AG04449 (cell line): ENCODE measurements at places on chromosomes 16 and 17.

DNA sequence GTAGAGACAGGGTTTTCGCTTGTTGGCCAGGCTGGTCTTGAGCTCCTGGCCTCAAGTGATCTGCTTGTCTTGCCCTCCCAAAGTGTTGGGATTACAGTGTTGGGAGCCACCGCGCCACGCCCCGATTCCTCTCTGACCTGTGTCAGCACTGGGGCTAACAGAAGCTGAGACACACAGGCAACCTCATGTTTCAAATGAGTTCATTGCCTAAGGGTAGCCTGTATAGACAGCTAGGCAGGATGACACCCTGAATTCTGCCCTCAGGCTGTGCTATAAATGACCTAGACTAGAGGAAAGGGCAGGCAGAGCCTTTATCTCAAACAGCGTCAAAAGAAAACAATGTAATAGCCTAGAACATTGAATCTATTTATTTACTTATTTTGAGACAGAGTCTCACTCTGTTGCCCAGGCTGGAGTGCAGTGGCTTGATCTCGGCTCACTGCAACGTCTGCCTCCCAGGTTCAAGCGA lies 2.3 kb upstream of the CDK3 start:
- no peak for DNase-seq

DNA sequence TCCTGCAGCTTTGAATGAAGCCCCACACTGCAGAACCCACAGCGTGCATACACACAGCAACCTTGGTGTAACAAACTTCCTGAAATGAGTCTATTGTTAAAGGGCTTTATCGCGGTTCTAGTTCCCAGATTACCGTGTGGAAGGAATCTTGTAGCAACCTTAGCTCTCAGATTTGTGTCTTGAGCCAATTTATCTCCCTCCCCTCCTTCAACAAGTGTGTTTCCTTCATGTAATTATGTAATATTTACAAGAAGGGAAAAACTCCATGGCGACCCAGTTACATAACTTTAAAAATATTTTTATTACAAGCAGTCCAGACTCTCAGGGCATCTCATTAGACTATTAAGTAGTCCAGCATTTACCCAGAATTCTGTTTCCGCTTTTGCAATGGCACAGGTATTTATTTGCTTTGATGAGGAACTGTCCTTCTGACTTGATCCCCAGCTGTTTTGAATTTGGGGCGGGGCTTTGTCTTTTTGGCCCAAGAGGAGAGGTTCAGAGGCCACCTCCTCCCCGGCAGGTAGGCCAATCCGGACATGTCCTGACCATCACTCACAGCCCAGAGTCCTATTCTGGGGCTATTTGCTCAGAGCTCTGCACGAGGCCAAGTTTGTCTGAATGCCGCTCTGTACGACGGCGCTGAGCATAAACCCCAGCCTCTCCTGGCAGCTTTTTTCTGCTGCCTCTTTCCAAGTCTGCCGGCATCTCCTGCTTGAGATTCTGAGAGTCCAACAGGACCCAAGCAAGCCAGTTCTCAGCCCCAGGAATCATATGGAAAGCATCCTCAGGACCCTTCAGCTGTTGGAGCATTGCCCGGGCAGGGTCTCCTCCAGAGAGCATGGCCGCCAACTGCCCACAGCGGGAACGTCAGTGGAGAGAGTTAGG lies 35.6 kb downstream of the CLEC16A start:
- DNase-seq, result no peak

- DNase-seq, result no peak
These were observed 23.8 kb downstream of the MPRIP start for GRCh38 chr17:17066021-17066420.

DNA sequence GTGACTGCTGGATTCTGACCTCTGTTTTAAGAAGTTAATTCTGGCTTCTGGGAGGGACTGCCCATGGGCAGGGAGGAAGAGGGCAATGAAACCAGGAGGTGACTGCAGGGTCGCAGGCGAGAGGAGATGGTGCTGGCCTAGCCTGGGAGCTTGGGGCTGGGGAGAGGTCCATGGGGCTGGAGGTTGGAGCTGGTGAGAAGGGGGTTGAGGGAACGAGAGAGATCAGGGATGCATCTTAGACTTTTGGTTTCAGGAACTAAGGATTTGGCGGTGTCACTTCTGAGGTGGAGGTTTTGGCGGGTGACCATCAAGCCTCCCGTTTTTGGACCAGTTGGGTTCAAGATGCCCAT lies 64.6 kb downstream of the NKD1 start:
- no peak for DNase-seq

DNA sequence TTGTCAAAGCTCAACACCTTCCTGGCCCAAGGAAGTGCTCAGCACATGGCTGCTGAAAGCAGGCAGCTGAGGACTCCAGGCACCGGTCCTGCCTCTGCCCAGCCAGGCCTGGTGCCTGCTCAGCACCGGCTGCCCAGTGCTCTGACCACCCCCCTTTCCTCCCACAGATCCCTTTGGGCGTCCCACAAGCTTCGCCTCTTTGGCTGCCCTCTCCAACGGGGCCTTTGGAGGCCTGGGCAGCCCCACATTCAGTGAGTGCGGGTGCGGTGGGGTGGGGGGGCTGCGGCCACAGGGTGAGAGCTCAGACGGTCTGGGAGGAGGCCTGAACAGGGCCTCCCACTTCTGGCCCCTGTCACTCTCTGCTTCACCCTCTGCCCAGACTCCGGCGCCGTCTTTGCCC lies 10.2 kb downstream of the FBRS start:
- no peak for DNase-seq

- DNase-seq, result no peak
These were observed 54.5 kb downstream of the NDE1 start for GRCh38 chr16:15704545-15704987.
